ENCODE measurements at places on chromosomes 1 and 21.
A peak's percentile ranks its signal among the peaks of the same experiment; 100 is the strongest.

DNA sequence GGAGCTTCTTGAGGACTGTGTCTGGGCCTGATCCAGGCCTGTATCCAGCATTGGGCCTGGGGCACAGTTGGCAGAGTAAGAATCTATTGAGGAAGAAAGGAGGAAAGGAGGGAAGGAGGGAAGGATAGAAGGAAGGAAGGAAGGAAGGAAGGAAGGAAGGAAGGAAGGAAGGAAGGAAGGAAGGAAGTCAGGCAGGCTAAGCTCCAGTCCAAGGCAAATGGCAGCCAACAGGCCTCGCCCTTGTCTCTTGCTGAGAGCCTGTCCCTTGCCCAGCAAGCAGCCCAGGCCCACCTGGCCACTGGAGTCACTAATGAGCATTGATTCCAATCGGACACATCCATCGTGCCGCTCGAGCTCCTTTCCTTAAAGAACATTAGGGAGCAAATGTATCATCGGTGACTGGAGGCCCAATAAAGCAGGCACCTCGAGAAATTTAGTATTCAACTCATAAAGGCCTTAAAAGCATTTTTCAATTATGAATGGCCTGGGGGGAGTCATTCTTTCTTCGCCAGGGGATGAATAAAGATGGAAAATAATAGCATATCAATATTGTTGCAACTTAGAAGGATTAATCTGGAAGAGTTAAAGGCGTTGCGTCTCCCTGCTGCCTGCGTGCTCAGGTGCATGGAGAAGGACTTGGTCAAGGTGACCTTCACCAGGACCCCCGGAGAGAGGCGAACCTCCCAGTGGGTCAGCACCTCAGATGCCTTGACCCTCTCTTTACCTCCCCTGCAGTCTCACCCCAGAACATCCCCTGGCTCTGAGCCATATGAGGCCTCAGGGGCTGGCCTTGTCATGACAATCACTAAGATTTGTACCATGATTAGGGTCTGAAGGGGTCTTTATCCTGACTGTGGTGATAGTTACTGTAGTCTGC lies 144.5 kb upstream of the RUNX3 start:
- DNase-seq = no peak

- DNase-seq = no peak
Observed at GRCh38 chr21:43762303-43763128, 13.6 kb downstream of the CSTB start.

DNA sequence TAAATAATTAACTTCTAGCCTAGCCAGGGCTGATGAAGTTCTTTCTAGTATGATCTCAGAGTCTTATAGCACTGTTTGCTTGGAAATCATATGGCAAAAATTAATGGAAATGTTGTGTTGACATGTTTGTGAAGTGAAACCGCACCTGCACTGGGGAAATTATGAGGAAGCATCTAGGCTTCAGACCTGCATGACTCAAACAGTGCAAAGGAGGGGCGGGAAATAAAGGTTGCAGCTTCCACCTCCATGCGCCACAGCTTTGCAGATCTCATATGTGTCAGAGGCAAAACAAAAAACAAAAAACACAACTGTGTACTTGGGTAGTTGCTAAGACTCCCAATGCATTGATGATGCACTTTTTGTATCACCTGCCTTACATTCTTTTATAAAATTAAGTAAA lies 1080.6 kb downstream of the PLA2G4A start:
- DNase-seq = no peak

DNA sequence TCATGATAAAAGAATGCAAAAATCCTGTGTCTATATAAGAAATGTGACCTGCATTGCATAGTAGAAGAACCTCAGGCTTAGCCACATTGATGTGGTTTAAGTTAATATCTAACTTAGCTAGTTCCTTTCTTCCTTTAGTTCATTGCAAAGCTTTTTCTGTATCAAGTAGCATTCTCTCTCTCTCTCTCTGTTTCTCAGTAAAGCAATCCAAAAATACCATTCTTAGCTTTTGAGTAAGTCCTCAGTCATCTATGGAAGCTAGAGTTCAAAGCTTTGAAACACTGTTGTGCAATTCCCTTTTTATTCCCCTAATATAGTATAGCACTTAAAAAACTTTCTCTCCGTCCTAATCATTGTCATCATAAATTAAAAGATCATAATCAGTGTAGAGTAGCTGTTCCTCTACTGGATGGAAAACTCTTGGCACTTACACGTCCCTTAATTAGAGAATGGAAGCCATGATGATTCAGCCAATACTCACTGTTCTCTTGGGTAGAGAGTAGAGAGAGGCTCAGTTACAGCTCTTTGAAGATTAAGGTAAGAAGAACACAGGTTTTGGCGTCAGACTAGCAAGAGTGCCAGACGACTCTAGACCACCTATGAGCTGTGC lies 350.3 kb upstream of the LYPLAL1 start:
- no peak for DNase-seq

DNA sequence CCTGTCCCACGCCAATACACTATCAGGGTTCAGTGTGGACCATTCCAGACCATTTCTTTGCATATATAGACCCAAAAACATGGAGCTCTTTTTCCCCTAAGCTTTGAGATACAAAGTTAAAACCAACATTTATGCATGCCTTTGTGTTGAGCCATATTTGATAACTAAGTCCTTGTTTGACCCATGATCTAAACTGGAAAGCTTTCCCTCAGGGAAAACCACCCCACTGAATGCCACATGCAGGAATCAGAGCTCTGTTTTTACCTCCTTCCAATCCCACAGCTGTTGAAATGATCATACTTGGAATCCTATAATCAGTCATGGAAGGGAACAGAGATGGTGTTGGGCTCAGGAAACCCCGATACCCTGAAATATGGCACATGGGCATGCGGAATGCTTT lies 14.8 kb upstream of the SLC45A1 start:
- DNase-seq = no peak

DNA sequence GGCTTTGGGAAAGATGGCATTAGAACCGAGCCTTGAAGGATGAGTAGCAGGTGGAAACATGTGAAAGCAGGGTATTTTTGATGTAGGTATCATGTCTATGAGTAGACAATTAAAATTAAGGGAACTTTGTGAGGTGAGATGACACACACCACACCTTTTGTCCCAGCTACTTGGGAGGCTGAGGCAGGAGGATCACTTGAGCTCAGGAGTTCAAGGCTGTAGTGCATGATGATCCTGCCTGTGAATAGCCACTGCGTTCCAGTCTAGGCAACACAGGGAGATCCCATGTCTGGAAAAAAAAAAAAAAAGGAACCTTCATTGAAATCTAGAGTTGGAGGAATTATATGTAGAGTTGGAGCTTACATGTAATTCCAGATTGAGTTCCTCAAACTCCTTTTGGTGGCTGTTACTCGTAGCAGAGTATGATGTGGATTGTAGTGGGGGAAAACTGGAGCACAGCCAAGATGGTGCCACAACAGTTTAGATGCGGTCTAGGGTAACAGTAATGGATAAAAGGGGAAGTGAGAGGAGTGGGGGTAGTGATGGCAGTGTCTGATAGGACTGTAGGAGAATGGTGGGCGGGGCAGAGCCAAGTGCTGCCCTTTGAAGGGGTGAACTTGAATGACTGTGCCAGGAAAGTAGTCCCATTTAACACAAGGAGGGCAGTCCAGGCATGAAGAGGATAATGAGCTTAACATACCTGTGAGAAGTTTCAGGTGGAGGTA lies 17.4 kb downstream of the AK4 start:
- DNase-seq = no peak

- DNase-seq = no peak
Observed at GRCh38 chr1:201557572-201557958, 18.6 kb downstream of the NAV1 start.

DNA sequence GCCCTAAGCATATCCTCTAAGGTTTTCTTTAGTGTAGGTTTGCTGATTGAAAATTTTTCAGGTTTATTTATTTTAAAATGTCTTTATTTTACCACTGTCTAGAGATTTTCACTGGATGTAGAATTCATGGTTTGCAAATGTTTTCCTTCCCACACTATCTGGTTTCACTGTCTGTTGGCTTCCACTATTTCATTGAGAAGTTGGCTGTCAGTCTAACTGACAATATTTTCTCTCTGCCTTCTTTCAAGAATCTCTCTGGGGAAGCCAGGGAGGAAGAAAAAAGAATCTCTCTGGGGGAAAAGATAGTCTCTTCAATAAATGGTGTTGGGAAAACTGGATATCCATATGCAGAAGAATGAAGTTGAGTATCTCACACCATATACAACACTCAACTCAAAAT lies 226.0 kb downstream of the COP1 start:
- DNase-seq = no peak

- DNase-seq = no peak
Observed at GRCh38 chr1:209629621-209630382, 22.4 kb downstream of the LAMB3 start.

- peak; percentile 10 for DNase-seq
Observed at GRCh38 chr21:28742527-28742926, 250.2 kb downstream of the LTN1 start.

DNA sequence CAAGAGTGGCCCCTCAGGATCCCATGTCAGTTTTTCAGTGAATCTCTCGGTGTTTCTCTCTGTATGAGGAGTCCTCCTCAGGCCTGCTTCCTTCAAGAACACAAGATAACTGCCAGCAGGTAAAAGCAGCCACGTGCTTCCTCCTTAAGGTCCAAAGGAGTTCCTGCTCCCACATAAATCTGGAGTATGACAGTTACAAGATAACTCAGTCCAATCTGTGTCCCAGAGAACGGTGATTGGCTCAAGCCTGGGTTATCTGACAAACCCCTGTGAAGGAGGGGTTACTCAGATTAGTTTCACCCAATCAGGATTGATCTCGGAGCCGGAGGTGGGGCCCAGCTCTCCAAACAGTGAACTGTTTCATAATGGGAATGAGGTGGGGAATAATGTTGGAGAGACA lies 5.8 kb upstream of the ANKRD13C start:
- DNase-seq = no peak

GRCh38 chr1:94858276-94858675 lies 38.1 kb downstream of the SLC44A3 start:
- no peak for DNase-seq

DNA sequence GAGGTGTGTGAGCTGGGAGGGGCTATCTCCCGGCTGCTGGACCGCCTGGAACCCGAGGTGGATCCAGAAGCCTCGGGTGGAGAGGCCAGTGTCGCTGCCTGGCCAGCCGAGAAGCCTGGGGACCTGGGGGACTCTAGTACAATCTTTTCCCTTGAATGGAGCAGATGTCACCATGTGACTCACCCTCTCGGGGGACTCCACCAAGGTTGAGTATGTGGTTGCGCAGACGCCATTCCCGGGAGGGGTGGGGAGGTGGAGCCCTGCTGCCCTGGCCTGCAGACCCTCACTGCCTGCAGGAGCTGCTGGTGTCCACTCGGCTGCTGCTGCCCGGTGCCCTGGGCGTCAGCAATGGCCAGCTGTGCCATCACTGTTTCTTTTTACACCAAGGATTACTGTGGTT lies 40.3 kb downstream of the TP73 start:
- DNase-seq = no peak

GRCh38 chr1:232111611-232112010 lies 485.0 kb downstream of the DISC1 start:
- DNase-seq = no peak

GRCh38 chr1:196207612-196208217 lies 400.5 kb downstream of the KCNT2 start:
- DNase-seq = no peak

- DNase-seq = no peak
Observed at GRCh38 chr1:6819246-6820040, 34.2 kb downstream of the CAMTA1 start.

GRCh38 chr1:226632169-226632879 lies 83.8 kb downstream of the STUM start:
- DNase-seq = no peak

DNA sequence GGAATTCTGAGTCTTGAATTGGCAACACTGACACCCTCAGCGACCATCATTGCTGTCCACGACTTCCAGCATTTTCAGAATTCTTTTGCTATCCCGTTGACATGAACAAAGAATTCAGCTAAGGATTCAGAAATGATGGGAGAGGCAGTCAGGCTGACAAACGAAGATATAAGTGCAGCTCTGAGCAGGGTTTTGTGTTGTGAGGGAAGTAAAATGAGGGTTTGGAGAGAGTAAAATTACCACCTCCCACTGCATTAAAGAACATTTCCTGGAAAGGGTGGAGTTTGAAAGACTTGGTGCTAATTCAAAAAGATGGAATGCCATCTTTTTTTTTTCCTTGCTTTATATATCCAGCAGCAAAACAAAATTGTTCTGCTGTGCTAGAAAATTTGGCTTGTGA lies 4.9 kb upstream of the ELK4 start:
- DNase-seq = no peak

DNA sequence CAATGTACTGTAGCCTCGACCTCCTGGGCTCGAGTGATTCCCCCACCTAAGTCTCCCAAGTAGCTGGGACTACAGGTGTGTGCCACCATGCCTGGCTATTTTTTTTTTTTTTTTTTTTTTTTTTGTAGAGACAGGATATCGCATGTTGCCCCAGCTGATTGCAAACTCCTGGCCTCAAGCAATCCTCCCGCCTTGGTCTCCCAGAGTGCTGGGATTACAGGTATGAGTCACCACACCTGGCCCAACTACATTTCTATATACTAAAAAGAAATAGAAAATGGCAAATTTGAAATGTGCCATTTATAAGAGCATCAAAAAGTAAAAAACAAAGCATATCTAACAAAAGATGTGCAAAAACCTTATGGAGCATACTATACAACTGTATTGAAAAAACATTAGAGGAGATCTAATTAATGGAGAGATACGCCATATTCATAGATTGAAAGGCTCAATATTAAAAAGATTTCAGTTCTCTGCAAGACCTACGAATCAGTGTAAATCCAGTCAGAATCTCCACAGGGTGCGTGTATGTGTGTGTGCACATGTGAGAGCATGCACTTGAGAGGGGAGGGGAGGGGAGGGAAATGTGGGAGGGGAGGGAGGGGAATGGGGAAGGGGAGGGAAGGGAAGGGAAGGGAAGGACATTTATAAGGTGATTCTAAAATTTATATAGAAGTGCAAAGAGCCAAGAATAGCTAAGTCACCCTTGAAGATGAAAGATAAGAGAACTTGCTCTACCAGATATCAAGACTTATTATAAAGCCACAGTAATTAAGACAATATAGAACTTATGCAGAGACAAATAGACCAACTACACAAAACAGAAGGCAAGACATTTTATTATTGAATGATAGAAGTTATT lies 15.5 kb upstream of the PADI4 start:
- DNase-seq = no peak
